ENCODE measurements at places on chromosomes 12 and 14.

- DNase-seq, result no peak
These were observed 64.5 kb upstream of the VASH1 start for GRCh38 chr14:76696791-76697190.

GRCh38 chr14:32762886-32763285 lies 175.8 kb upstream of the NPAS3 start:
- no peak for DNase-seq

GRCh38 chr12:116455540-116456329 lies 103.4 kb upstream of the MAP1LC3B2 start:
- DNase-seq, result peak; percentile 44

DNA sequence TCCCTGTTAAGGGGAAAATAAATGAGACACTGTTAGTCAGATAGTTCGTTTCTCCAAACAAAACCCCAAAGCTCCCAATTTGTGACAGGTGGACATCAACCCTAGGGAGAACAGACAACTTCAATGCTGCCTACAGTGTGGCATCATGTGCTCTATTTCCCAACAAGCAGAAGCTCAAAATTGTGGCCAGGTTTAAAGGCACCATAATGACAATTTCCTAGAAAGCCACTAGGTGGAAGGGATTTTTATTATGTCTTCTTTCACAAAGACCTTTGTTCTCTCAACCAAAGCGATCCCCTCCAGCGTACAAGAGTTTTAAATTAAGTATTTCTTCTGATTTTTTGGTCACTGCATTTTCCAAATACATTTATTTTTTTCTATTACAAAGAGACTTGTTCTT lies 88.0 kb upstream of the MBIP start:
- no peak for DNase-seq

GRCh38 chr14:65709576-65709975 lies 297.0 kb downstream of the FUT8 start:
- DNase-seq, result no peak
